ENCODE measurements at places on chromosomes 7 and 10. TPM values are rescaled to one million over a fixed set of nuclear protein-coding genes. Genes with fewer than 3 reads are reported as not detected.
A peak's percentile ranks its signal among the peaks of the same experiment; 100 is the strongest.

DNA sequence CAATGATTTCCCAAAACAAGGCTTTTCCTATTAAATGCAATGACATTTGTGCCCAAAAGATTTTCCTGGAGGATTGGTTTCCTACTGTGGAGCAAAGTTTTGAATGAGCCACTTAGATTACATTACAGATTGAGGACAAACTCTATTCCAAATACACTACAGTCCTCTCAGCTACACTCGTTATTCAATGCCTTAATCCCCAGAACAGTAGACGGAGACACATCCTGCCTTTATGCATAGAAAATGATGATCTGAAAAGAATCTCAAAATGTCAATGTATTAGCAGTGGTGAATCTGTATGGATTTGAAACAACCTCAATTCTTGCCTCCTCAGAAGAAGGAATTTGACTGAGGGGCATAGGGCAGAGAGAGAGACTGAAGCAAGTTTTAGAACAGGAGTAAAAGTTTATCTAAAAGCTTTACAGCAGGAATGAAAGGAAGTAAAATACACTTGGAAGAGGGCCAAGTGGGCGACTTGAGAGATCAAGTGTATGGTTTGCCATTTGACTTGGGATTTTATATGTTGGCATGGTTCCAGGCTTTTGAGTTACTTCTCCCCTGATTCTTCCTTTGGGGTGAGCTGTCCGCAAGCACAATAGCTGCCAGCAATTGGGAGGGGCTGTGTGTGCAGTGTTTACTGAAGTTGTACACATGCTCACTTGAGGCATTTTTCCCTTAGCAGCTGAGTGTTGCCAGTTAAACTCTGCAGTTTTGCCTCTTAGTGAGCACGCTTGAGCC lies 891.9 kb upstream of the MBL2 start:
- no peak for DNase-seq

- DNase-seq: no peak
These were observed 31.4 kb downstream of the ARMC3 start for GRCh38 chr10:22959292-22959691.

DNA sequence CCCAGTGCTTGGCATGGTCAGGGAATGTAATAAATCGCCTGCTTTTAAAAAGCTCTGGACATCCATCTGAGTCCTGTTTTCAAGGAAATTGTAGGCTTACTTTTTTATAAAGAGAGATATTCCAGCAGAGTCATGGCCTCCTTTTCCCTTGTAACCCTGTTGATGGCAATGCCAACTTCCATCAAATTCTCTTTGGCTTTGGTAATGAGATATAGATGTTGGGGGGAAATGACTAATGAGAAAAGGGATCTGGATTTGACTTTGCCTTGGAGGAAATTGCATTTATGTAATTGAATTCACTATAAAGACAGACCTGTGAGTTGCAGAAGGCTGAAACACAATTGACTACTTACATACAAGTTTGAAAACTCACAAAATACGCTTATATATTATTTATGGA lies 347.5 kb downstream of the GPR158 start:
- no peak for DNase-seq

DNA sequence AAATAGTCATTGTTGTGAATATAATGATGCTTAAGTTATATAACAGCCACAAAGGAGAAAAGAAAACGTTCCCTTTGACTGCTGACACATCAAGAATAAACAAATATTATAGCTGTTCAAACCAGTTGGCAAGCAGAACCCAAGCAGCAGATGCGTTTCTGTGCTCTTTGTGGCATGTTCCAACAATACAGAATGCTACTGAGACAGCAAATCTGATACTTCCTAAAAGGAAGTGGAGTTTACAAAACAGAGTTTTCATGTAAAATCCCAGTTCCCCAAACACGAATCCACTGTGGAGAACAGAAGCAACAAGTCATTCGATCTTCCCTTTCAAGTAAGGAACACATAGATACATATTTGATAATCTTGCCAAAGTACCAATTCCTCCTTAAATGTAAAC lies 170.9 kb upstream of the ASAH2 start:
- no peak for DNase-seq

- DNase-seq: no peak
These were observed 34.7 kb downstream of the WAPL start for GRCh38 chr10:86486856-86487255.

GRCh38 chr10:31962826-31963588 lies 34.4 kb upstream of the ARHGAP12 start:
- DNase-seq: no peak

DNA sequence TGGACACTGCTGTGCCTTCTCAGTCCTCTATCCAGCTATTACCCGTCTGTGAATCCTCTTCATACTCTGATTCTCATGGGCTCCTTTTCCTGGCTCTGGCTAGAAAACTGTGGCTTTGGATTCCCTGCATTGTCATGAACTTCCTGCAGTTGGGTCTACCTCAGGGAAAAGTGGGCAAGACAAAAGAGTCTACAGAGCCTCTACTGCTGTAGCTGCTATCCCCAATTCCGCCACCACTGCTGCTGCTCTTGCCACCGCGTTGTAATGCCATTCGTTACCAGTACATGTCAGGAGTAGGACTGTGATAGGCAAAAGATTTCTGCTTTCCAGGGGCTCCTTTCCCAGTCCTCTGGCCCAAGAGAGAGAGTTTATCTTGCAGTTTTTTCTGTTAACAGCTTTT lies 23.9 kb upstream of the PPP1R17 start:
- peak; percentile 67 for DNase-seq

- DNase-seq: no peak
These were observed 3.0 kb upstream of the SH2B2 start for GRCh38 chr7:102283477-102284189.

- DNase-seq: no peak
These were observed 99.4 kb downstream of the ZMIZ1 start for GRCh38 chr10:79168210-79168609.

GRCh38 chr10:93106631-93107072 lies 33.0 kb downstream of the CYP26A1 start:
- no peak for DNase-seq

- no peak for DNase-seq
These were observed 494.3 kb upstream of the AUTS2 start for GRCh38 chr7:69104023-69104422.

- DNase-seq: no peak
These were observed 280.8 kb upstream of the CDC14C start for GRCh38 chr7:48643431-48644013.

GRCh38 chr10:78532480-78533042 lies 498.9 kb downstream of the RPS24 start:
- DNase-seq: no peak

DNA sequence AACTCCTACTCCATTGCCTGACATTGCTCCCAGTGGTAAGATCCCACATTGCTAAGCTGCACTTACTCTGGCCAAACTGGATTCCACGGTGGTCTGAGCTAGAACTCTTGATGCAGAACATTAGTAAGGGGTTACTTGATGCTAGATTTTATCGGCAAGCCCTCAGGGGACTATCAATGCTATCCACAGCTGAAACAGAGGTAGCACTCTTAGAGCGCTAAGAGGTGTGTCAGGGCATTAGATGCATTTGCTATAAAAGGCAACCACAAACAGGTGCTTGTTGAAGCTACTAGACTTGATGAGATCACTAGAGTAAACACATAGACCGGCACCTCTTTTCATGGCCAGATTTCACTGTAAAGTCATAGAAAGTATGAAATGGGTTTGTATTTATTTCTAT lies 116.3 kb downstream of the MDFIC start:
- no peak for DNase-seq

DNA sequence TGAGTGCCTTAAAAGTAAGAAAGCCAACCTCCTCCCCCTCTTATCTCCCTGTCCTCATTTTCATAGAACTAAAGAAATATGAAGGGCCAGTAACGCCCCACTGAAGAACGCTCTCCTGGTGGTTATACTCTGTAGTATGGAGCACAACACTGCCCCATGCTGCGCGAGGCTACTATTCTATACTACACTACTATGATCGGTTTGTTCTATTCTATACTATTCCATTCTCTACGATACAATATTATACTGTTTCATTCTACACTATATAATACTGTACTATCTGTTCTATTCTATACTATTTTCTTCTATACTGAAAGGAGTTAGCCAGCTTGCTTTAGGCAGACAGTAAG lies 34.8 kb downstream of the DIP2C start:
- no peak for DNase-seq

DNA sequence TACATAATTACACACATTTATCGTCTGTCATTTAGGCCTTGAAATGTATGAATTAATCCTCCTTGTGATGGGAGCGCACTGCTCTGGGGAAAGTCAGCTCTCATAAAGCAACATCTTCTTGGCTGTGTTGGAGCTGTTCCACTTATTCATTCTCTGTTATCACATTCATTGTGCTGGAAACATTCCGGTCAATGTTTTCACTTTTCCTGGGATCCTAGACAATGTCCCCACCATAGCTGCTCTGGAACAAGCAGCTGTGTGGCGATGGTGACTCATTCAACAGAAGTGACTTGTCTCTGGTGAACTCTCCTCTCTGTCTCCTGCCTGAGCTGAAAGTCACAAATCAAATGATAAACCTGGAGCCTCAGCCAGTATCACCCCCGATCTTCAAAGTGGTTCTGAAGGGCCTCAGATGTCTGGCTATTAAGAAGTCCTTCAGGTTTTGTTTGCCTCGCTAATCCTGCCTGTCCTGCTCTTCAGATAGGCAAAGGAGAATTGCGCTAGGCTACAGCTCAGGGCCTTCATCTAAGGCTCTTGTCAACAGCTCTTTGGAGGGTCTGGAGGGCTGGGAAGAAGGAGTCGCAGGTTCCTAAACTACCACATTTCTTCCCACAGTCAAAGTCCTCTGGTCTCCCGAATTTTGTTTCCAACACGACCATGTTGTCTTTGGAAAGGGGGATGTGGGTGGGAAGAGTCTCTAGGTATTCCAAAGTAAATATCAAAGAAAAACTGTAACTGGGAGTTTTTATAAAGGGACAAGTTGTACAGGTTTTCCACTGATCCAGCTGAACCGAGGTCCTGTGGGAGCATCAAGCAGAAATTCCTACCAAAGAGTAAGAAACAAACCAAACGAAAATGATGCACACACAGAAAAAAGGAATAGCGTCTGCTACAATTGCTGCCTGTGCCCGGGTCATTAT lies 29.3 kb downstream of the KLF6 start:
- no peak for DNase-seq

Gene GNAI1
- 59.5 TPM for total RNA-seq

Gene HYAL4
- total RNA-seq: not detected

Gene TDRD1
- not detected for total RNA-seq

Gene HMX2
- not detected for total RNA-seq

Gene MBL2
- total RNA-seq: not detected

Gene MET
- total RNA-seq: 330 TPM
